B cell (primary cell): ENCODE measurements at places on chromosomes 12 and 14. TPM values are rescaled to one million over a fixed set of nuclear protein-coding genes. Genes with fewer than 3 reads are reported as not detected.

The RTL1 gene
- not detected in 2 replicates for polyA plus RNA-seq

The SDS gene
- polyA plus RNA-seq, result 0.09 TPM in 1 of 2 replicates, not detected in the other

The SMIM41 gene
- 0.12 TPM in 1 of 2 replicates, not detected in the other for polyA plus RNA-seq

DNA sequence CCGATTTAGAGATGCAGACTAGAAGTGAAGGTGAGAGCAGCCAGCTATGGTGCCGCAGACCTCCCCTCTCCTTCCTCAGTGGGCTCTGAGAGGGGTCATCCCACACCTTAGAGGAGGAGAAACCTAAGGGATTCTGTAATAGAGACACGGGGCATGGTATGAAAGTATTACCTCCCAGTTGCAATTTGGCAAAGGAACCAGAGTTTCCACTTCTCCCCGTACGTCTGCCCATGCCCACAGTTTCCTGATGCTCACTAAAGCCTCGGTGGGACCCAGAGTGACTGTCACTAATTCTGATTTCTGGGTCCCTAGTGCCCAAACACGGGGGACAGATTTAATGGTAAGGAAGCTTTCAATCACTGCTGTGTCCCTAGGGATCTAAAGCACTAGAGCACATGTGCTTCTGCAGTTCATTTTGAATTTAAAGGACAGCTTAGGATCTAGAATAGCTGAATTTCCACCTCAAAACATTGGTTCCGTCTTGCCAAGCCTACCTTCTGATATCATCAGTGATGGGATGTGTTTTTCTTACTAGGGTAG lies 44.1 kb downstream of the DAD1 start:
- no peak for DNase-seq

GRCh38 chr14:68547305-68548193 lies 245.3 kb downstream of the ZFP36L1 start:
- DNase-seq, result no peak

GRCh38 chr12:34399631-34400410 lies 377.5 kb downstream of the ALG10 start:
- no peak for DNase-seq
